ENCODE measurements at places on chromosomes 11 and 22. TPM values are rescaled to one million over a fixed set of nuclear protein-coding genes. Genes with fewer than 3 reads are reported as not detected.

The AQP11 gene
- 2.3 TPM for total RNA-seq

The C22orf15 gene
- not detected for total RNA-seq

The HEPN1 gene
- total RNA-seq, result not detected

The MUC5B gene
- 3.7 TPM for total RNA-seq

The SGSM1 gene
- 0.23 TPM for total RNA-seq

The C11orf42 gene
- not detected for total RNA-seq

The NARS2 gene
- 21.2 TPM for total RNA-seq

The GAB4 gene
- total RNA-seq, result not detected

The MMP12 gene
- total RNA-seq, result 0.07 TPM

The LRRC55 gene
- total RNA-seq, result not detected

The GRM5 gene
- not detected for total RNA-seq

The CCDC188 gene
- total RNA-seq, result not detected

The TRIM49 gene
- total RNA-seq, result not detected

The ENDOD1 gene
- 15.3 TPM for total RNA-seq

The DMC1 gene
- total RNA-seq, result 3.5 TPM

The EFCAB6 gene
- total RNA-seq, result 0.36 TPM

The SAA2 gene
- total RNA-seq, result not detected

The BUD13 gene
- 11.6 TPM for total RNA-seq

The POU2AF2 gene
- not detected for total RNA-seq

The SCGB1C1 gene
- total RNA-seq, result not detected

The CSTF3 gene
- 28.1 TPM for total RNA-seq

The GLYAT gene
- not detected for total RNA-seq

The RIBC2 gene
- total RNA-seq, result 2.5 TPM

The PKDREJ gene
- not detected for total RNA-seq

The TRABD gene
- total RNA-seq, result 35.7 TPM

The PNPLA3 gene
- 0.80 TPM for total RNA-seq

The TREH gene
- not detected for total RNA-seq

The ABTB2 gene
- 24.5 TPM for total RNA-seq

The PRMT3 gene
- total RNA-seq, result 35.0 TPM

The IRAG1 gene
- total RNA-seq, result 0.05 TPM

The MMP8 gene
- total RNA-seq, result not detected

The CAPN5 gene
- 8.3 TPM for total RNA-seq

Measured in A549 treated with DMSO at 1 μM for 4 hours (cell line).